ENCODE measurements at places on chromosomes 16 and 17.

DNA sequence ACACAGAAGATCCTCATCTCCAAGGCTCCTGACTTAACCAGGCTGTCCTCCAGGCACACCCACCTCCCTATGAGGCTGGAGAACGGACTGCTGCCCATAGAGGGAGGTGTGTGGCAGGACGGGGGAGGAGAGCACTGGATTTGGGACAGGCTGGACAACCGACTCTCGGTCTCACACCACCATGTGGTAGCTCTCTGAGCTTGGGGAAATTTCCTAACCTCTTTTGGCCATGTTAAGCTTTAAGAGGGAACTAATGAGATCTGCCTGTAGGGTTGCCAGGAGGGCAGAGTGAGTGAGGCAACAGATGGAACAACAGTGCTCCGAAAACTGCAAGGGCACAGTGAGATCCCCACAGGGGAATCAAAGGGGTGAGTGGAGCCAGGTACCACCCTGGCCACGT lies 32.7 kb downstream of the RHBDL3 start:
- no peak for DNase-seq

DNA sequence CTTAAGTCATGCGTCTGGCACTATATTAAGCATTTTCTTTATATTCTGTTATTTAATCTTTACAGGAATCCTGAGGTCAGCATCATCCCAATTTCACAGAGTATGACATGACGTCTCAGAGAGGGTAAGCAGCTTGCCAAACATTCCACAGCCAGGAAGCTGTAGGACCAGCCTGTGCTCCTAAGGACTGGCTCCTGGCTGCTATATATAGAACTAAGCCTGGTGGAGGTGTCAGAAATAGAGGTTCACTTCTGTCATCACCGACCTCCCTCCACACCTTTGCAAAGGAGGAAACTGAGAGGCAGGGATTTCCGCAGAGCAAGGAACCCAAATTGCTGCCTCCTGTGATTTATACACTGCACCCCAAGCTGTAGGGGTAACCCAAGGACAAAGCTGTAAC lies 37.9 kb upstream of the NDRG4 start:
- DNase-seq, result no peak

GRCh38 chr17:40171750-40172149 lies 5.5 kb upstream of the RAPGEFL1 start:
- DNase-seq, result no peak

- peak; percentile 57 for DNase-seq
Measured at GRCh38 chr17:7173687-7174602, 5.2 kb downstream of the ASGR1 start.

- no peak for DNase-seq
Measured at GRCh38 chr17:68207651-68208253, 40.1 kb upstream of the AMZ2 start.

DNA sequence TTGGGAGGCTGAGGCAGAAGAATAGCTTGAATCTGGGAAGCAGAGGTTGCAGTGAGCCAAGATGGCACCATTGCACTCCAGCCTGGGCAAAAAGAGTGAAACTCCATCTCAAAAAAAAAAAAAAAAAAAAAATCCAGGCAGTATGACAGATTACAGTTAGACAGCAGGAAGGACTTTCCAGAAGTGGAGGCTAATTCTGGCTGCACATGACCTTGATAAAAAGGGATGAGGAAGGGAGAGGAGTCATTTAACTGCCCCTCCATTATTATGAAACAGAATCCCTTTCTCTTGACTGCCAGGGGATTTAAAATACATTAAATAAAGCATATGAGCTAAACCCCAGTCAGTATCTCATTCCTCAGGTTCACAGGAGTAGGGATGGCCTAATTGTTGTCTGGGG lies 1.8 kb upstream of the ARHGAP23 start:
- no peak for DNase-seq

DNA sequence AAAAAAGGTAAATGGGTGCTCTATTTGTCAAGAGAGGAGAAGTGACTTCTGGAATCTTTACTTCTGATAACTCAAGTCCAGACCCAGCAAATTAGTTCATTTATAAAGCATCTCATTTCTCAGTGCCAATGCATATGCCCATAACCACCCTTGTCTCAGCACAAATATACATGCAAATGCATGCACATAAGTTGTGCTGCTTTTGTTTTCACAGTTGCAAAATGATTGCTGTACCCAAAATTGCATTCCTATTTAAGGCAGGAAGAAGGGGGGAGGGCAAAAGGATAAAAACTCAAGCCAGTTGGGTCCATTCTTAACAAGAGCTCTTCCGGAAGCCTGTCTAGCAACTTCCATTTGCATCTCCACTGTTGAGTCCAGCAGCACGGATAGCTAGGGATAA lies 61.3 kb upstream of the FAM20A start:
- DNase-seq, result no peak

DNA sequence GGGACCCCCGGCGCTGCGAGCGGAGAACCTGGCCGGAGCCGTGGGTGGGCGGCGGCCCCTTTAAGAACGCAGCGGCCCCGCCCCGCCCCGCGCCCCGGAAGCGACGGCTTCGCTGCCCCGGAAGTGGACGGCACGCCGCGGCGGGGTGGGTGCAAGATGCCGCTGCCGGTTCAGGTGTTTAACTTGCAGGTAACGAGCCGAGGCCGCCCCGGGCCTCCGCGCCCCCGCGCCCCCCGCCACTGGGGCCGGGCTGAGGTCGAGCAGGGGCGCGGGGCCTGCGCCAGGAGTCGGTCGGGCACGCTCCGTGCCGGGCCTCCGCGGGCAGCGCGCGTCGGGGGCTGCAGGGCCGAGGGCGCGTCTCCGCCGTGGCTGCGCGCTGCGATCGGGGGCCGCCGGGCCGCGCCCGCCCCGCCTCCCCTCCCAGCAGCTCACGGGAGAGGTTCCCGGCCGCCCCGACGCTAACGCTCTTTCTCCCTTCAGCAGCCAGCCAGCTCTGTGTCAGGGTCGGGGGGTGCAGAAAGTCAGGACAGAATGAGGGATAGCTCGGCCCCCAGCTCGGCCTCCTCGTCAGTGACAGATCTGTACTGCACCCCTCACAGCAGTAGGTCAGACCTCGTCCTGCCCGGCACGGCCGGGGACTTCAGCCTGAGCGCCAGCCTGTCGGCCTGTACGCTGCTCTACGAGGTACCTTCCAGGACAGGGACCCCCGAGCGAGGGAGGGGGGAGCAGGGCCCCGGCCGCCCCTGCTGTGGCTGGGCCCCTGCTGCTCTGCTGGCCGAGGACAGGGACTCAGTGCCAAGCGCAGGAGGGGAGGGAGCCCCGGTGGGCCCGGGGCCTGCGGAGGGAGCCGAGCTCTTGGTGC lies at the start of the genes GPS1 and RFNG:
TSS of gene GPS1 (plus strand) at position 123 of the 862 bp plus-strand sequence. CDS start at position 157, 34 bp downstream.
TSS of gene RFNG (minus strand) at position 36 of the 862 bp plus-strand sequence. CDS start 45 bp downstream, outside the sequence.
- DNase-seq, result peak; percentile 84

- DNase-seq, result peak; percentile 46
Measured at GRCh38 chr16:3938843-3939624, 58.5 kb upstream of the CREBBP start.

DNA sequence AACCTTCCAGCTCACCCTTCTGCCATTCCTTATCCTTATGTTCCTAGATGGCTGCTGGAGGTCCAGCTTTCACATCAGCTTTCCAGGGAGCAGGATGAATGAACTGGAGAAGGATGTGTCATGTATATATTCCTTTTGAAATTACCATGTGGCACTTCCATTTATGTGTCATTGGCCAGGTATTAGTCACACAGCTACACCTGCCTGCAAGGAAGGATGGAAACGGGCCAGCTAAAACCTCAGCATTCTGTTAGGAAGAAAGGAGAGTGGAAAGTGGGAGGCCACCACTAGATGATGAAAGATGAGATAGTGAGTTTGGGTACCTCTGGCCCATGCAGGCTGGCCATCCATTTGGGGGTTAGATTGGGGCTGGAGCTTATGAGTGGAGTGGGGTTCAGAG lies 67.5 kb downstream of the KSR1 start:
- DNase-seq, result no peak

DNA sequence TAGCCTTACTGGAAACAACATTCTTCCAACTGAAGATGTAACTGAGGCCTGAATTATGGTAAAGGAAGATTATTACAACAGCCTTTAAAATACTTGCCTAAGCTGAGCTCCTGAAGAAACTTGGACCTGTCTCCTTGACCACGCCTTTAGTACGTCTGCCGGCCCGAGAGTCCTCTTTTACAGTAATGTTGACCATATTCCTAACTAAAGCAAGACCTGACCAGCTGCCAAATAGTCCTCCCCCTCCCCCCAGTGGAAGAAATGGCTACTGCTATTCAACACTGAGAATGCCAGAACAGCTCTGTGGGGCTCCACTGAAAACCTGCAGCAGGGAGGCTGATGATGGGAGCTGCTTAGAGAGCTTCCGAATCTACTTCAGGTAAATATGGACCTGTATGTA lies 12.6 kb upstream of the FOXJ1 start:
- no peak for DNase-seq

GRCh38 chr16:68286153-68287074 lies 22.1 kb downstream of the SLC7A6 start:
- DNase-seq, result no peak

DNA sequence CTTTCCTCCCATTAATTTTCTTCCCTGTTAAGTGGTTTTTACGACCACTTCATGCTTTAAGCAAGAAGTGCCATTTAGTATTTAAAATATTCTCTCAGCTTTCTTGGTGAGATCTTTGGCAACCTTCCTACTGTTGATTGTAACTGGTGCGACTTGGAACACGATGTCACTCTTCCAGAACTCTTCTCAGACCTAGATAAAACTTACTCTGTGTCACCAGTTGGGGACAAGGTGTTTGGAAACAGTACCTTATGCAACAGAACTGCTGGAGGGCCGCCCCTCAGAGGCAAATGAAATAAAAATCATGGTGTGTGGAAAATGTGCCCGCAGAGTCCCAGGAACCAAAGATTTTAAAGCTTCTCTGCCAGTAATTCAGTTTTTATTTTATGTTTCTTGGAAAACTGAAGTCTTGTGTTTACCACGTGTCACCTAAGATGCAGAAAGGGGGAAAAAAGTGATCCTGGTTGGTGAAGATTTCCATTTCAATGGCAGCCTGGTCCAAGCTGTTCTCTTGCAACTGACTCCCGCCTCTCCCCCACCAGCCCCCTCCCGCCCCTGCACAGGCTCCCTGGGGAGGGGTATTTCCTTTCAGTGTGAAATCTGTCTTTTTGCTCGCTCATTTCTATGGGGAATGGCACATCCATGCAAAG lies 7.2 kb upstream of the HSD11B2 start:
- no peak for DNase-seq

DNA sequence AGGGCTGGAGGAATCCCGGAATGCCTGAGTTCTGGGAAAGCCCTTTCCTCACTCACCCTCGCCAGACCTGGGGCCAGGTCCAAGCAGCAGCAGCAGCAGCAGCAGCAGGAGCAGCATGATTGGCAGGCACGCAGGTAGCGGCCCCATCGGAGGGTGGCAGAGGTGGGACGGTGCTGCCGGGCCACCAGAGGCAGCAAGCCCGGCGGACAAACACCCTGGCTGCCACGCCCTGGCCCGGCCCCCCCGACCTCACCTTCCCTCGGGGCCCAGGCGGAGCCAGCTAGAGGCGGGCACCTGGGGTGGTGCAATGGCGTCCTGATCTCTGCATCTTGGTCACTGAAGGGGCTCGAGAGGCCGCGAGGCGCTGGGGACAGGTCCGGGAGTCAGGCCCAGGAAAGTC lies 122.4 kb downstream of the LAT start:
- peak; percentile 79 for DNase-seq

- peak; percentile 69 for DNase-seq
Measured at GRCh38 chr17:40284085-40284713, 3.5 kb upstream of the CDC6 start.

GRCh38 chr17:42358434-42358833 lies 29.8 kb downstream of the STAT3 start:
- DNase-seq, result no peak

DNA sequence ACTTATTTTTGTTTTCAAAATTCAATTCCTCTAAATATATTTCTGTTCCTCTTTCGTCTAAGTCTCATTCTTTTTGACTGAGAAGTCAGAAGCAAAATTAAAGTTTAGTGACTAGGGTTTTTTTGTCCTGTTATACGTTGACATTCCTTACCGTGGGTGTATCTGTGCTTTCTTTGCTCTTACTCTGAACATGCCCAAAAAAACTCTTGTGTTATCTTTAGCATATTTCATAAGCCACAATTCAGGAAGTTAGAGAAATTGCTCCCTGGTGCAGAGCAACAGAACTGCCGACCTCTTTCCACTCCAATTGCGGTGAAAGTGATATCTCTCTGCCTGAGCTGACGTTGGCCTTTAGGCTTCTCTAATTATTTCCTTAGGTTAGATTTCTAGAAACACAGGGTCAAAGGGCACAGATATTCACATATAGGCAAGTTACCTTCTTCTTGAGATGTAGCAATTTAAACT lies 65.7 kb downstream of the CENPV start:
- DNase-seq, result peak; percentile 50

DNA sequence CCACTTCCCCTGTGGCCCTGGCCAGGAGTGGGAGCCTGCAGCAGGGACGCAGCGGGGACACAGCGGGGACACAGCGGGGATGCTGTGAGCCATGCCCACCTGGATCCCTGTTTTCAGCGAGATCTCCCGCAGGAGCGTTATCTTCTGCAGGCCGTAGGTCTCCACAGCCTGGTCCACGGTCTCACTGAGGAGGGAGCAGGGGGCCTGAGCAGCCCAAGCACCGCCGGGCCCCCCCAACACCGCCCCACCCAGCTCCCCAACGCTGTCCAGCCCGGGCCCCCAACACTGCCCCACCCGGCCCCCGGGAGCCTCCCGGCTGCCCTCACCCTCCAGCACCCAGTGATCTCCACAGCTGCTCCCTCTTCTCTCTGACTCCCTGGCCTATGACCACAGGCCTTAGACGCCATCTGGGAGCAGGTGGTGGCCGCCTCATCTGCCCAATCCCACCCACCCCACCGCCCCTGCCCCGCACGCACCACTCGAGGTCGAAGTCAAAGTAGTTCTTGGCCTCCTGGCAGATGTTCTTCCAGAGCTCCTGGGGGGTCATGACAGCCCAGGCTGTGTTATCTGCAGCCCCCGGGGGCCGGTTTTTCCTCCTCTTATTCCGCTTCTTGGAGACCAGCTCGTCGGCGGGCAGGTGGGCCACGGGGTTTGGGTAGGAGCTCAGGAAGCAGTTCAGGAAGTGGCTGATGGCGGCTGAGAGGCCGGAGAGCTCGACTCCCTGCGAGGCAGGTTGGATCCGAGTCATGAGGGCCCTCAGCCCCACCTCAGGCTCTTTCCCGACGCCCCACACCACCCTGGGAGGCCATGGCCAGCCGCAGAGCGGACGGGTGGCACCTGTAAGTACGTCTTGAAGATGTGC lies 17.0 kb downstream of the CLUH start:
- peak; percentile 16 for DNase-seq

DNA sequence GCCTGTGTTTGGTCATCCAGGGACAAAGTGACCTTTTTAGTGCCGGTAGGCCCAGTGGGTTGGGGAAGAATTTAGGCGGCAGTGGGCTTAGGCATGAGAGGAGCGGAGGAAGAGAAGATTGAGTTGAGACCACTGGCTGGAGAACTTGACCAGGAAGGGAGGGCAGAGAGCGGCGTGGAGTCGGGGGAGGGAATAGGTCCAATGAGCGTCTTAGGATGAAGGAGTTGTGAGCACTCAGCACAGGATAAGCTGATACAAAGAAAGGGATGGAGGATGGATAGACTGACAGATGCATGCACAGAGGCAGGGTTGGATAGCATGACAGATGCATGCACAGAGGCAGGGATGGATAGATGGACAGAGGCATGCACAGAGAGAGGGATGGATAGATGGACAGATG lies 8.0 kb downstream of the IL32 start:
- DNase-seq, result no peak
